ENCODE measurements at places on chromosomes 2 and 18.

DNA sequence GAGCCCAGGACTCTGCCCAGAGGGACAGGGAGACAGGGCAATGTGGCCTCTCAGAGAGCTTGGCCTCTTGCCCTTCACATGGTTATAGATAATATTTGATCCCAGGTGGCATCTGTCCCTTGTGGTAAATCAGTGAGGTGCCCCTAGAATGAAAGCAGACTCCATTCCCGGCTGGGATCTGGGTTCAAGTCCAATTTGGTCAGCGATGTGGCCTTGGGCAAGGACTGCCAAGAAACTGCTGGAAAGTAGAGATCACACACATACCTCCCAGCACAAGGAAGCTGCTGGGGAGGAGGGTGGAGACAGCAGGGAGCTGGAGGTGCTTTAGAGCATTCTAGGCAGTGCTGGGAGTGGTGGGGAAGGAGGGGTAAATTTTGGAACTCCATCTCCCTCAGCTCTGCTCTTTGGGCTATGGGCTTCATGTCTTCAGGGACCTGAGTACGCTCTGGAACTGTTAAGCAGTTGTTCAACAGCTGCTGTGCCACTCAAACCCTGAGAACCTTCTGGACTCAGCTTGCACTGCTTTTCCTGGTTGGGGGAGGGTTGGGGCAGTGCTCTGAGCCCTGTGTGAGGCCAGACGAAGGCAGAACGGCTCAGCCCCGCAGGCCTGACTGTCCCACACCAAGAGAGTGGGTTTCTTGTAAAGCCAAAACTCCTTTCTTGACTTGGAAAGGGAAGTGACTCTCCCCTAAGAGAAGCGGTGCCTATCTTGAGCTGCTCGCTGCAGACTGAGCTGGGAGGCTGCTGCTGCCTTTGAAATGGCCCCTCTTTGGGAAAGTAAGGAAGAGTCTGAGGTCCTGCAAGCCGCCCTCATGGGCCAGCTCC is 23.0 kb downstream of the INPP5D start:
- no peak for DNase-seq

GRCh38 chr2:41847744-41848441 is 199.9 kb upstream of the PKDCC start:
- no peak for DNase-seq

GRCh38 chr18:23114171-23114881 is 21.0 kb upstream of the CABLES1 start:
- no peak for DNase-seq

GRCh38 chr18:5693699-5694294 is 150.0 kb upstream of the EPB41L3 start:
- no peak for DNase-seq

- no peak for DNase-seq
These were observed 25.4 kb upstream of the TANK start for GRCh38 chr2:161134547-161135518.

DNA sequence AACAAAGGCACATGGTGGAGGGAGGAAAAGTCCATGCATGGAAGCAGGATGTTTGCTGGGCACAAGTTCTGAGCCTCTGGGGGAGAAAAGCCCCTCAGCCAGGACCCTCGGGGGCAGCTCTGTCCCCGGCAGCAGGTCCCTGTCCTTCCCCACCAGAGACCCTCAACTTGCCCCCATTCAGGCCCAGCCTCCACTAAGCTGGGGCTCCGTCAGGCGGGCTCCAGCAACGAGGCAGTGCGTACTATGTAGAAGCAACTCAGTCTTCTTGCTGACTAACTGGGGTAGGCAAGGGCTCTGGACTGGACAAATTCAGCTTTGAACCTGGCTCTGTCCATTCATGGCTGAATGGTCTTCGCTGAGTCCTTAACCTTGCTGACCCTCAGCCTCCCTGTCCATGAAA is 23.0 kb downstream of the CFAP65 start:
- DNase-seq: no peak

GRCh38 chr2:71526141-71526540 is 72.8 kb downstream of the DYSF start:
- DNase-seq: no peak

GRCh38 chr2:145411493-145411892 is 891.6 kb upstream of the ZEB2 start:
- DNase-seq: peak; percentile 12

GRCh38 chr2:235527806-235528469 is 34.1 kb downstream of the AGAP1 start:
- DNase-seq: no peak

GRCh38 chr18:997499-997898 is 92.8 kb downstream of the ADCYAP1 start:
- DNase-seq: no peak

- DNase-seq: no peak
These were observed 117.2 kb downstream of the CCDC102B start for GRCh38 chr18:68915061-68915460.

GRCh38 chr2:28305202-28305601 is 87.5 kb upstream of the FOSL2 start:
- no peak for DNase-seq

DNA sequence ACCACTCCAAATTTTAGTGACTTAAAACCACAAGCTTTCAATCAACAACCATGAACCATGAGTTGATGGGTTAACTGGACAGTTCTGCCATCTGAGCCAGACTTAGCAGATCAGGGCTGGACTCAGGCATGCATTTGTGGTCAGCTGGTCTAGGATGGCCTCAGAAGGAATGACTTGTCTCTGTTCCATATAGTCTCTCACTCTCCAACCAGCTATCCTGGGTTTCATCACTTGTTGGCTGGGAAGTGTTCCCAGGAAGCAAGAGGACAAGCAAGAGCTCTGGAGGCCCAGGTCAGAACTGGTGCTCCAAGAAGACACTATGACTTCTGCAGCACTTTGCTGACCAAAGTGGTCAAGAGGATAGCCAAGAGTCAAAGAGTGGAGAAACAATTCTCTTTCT is 17.5 kb upstream of the MAP3K20 start:
- DNase-seq: no peak

DNA sequence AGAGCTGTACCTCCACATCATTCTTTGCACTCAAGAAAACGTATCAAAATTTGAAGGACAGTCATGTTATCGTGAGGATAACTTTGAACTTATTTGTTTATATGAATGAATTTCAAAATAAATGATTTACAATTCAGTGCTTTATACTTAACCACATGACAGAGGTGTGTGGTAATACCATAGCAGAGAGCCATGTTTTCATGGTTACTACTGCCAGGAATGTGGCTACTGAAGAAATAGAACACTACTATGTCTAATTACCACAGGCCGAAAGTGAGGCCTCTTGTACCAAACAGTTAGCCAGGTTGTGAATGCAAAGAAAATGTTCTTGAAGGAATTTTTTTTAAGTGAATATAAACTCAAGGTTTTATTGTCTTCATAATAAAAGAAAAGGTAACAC is 49.2 kb downstream of the AAK1 start:
- DNase-seq: no peak

DNA sequence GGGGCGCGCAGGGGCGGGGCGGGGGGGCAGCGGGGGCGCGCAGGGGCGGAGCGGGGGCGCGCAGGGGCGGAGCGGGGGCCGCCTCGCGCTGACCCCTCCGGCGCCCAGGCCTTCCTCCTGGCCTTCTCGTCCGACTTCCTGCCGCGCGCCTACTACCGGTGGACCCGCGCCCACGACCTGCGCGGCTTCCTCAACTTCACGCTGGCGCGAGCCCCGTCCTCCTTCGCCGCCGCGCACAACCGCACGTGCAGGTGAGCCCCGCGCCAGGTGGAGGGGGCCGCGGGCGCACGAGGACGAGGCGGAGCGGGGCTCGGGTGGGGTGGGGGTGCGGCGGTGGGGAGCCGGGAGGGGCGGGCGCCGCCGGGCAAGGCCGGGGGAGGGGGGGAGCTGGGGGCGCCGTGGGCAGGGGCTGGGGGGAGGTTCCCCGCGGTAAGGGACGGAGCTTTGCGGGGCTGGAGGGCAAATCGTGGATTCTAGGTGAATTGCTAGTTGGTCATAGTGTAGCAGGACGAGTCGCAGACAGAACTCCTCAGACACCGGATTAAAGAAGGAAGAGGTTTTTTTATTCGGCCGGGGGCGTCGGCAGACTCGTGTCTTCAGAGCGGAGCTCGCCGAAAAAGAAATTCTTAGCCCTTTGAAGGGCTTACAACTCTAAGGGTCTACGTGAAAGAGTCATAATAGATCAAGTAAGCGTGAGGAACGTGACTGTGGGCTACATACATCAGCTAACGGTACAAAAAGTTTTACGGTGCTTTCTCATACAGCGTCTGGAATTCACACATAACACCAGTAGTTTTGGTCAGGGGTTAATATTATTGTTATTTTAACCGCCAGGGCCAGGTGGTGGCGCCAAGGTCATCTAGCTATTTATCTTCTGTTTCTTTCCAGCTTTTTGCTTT is 29.9 kb downstream of the ANO7 start:
- peak; percentile 59 for DNase-seq

GRCh38 chr2:127576433-127577207 is 41.1 kb downstream of the MYO7B start:
- DNase-seq: no peak

GRCh38 chr2:7438855-7439254 is 521.6 kb downstream of the RNF144A start:
- DNase-seq: no peak

DNA sequence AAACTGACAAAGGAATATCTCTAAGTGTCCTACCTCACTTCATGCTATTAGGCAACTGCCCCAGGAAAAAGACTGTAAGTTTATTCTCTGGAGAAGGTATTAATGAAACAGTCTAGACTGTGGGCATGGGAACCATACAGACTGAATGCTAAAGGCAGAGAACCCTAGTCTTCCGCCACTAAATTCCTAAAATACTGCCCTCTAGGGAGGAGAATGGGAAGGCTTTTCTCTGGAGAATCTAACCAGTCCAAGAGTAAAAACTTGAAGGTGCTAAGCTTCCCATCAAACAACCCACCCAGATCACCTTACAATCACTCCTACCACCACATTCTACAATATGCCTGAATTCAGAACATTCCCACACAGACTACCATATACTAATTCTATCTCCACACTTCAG is 3.4 kb downstream of the SRBD1 start:
- no peak for DNase-seq

DNA sequence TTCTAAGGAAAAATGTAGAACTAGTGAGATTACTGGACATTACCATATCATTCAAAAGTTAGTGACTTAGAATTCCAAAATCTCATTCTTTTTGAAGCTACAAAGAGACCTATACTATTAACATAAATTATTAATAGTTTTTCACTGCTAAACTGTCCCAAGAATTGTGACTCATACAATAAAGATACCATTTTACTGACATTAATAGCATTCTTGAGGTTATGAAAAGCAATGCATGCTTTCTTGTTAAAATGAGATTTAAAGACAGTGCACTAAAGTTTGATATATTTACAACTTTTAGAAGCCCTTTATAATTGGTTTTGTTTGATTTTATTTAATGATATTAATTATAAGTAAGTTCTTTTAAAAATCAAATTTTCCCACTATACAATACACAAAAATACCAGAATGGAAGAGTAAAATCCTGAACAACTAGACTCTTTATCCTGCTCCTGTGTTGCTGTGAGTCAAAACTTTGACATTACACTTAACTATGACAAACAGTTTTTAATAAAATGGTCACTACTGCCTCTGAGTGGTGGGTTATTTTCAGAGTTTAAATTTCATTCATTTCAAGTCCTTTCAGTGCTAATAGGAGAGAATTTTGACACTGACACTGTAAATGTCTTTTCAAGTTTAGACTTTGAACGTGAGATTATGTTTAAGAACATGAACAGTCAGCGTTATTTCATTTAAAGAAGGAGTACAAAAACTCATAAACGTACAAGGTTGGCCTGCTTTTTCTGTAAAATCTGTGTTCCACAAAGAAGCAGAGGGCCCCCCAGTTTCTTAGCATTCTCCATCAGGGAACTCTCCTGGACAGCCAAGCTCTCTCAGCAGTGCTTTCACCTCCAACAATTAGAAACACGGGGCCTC is 54.5 kb downstream of the FAM124B start:
- DNase-seq: no peak

GRCh38 chr2:23637011-23637778 is 252.2 kb downstream of the KLHL29 start:
- DNase-seq: no peak

DNA sequence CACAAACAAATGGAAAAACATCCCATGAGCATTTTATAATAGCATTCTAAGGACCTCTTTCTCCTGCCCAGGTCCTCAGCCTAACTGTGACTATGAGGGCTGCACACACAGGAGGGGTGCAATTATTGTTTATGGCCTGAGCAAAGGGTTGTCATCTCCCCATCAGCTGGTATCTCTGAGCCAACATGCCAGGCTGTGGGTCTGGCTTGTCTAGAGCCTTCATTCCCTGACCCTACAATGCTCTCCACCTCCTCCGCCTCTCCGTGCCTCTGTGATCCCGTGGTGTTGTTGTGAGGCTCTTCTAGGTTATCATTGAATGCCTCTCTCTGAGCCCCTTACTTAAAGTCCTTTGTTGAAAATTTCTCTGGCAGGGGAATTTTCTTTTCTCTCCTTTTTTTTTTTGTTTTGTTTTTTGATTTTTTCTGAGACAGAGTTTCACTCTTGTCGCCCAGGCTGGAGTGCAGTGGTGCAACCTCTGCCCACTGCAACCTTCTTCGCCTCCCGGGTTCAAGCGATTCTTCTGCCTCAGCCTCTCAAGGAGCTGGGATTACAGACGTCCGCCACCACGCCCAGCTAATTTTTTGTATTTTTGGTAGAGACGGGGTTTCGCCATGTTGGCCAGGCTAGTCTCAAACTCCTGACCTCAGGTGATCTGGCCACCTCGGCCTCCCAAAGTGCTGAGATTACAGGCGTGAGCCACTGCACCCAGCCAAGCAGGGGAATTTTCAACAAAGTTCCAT is 126.4 kb downstream of the SMAD7 start:
- DNase-seq: no peak

GRCh38 chr2:48116497-48116896 is 210.2 kb upstream of the FBXO11 start:
- DNase-seq: no peak

- no peak for DNase-seq
These were observed 449.3 kb downstream of the SLC4A3 start for GRCh38 chr2:220076734-220077133.

- DNase-seq: no peak
These were observed 25.9 kb downstream of the ENOSF1 start for GRCh38 chr18:686339-687111.

GRCh38 chr2:230891064-230891463 is 26.3 kb downstream of the ITM2C start:
- no peak for DNase-seq

- DNase-seq: no peak
These were observed 145.3 kb downstream of the BABAM2 start for GRCh38 chr2:28035816-28036215.

DNA sequence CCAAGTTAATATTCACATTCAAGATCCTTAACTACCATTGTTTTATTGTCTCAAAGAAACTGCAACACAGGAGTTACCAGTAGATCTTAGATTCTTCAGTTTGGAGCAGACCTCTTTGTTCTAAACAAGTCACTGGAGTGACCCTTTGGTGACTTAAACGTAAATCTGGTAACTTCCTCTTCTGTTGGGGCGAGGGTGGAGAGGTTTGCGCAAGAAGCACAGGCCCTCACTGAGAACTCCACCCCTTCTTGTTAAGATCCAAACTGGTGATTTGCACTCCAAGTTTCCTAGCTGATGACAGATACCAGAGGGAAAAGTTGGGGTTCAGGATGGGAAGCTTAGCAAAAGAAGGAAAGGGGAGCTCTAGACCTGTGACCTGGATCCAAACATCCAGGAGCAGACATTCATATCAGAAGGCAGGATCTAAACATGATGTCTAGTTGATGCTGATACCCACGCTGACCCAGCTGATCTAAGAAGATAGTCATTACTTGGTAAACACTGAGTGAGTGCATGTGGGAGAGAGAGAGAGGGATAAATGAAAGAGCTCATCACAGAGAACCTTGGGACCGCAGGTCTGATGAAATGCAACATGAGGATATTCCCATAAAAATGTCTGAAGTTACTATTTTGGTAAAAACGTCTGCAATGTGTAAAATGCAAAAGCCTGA is 256.0 kb downstream of the CDH20 start:
- no peak for DNase-seq

- DNase-seq: no peak
These were observed 252.6 kb upstream of the LINC00305 start for GRCh38 chr18:64401268-64402060.

Data from activated CD4-positive, alpha-beta memory T cell treated with anti-CD3 and anti-CD28 coated beads for 36 hours (primary cell).